ENCODE measurements at places on chromosomes 3 and 15. TPM values are rescaled to one million over a fixed set of nuclear protein-coding genes. Genes with fewer than 3 reads are reported as not detected.
A peak's percentile ranks its signal among the peaks of the same experiment; 100 is the strongest.

Gene POLG
- total RNA-seq: 24.2 TPM

- no peak for DNase-seq
Observed at GRCh38 chr3:52834871-52835501, at the start of gene MUSTN1. Gene MUSTN1, minus strand, starts transcription at chr3:52835019. Its CDS starts 71 bp downstream, at chr3:52834948.

DNA sequence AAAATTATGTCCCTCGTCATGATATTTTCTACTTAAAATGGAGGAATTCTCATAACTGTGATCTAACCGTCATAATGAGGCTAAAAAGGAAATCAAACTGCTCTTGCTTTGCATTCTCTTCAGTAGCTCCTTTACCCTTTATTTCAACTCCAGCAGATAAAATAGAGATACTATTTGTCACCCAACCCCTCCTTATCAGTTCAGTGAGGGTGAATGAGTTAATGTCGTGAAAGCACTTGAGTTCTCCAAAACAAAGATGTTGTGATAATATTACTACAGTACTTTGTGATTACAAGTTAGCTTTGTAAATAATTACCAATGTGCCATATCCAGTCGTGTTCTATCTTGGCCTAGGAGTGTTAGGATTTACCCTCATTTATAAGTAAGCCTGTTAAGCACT lies 63.4 kb upstream of the ANKRD28 start:
- no peak for DNase-seq

GRCh38 chr3:182261041-182261440 lies 532.3 kb upstream of the ATP11B start:
- DNase-seq: no peak

DNA sequence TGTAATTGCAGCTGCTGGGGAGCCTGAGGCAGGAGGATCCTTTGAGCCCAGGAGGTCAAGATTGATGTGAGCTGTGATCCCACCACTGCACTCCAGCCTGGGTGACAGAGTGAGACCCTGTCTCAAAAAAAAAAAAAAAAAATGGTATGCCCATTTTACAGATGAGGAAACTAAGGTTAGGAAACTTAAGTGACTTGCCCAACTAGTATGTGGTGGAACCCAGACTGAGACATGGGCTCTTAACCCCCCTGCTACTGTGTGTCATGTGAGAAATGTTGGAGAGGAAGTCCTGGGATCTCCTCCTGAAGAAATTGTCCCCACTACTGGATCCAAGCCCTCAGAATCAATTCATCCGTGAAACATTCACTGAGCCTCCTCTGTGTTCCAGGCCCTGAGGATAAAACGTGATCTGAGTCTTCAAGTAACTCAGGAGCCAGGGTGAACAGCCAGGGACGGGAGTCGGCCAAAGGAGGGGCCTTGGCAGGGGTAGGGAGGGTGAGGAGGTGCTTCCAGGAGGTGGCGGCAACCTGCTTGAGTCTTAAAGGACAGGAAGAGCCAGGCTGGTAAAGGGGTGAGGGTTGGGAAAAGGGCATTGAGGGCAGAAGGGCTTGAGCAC lies 19.6 kb upstream of the RNU6-1 start:
- peak; percentile 58 for DNase-seq

- no peak for DNase-seq
Observed at GRCh38 chr3:9986230-9986725, 363 bp downstream of the EMC3 start.

Gene NR1I2
- total RNA-seq: not detected

DNA sequence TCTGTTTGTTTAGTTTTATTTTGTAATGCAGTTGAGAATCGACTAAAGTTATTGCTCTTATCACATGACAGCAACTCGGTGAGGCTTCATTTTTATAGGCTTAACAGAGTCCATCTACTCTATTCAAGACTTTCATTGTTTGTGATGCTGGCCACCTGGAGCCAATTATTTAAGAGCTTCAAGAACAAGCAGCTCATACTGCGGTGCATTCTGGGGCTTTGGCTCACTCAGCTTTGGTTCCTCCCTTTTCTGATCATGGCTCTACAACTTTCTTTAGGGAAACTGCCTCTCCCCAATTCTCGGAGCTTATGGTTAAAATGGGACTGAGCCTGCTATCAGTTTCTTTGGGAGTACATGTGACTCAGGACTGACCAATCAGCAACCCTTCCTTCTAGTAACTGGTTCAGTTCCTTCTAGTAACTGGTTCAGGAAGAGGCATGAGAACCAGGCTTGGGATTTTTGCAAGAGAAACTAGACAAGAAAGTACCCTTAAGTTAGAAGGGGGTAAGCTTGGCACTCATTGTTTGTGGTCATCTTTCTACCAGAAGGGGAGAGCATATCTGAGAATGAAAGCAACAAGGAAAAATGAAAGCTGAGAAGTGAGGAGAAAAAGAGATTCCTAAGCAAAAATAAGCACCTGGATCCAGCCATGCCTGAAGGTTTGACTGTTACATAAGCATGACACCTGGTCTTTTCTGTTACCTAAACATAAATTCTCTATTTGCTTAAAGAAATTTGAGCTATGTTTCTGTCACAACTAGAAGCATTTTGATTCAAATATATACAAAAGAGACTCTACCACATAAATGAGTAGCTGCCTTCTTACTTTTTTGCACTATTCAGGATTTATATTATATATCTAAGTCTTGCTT lies 24.1 kb upstream of the ARHGEF3 start:
- DNase-seq: no peak

Gene GOLGA8T
- total RNA-seq: not detected

Gene ROPN1
- total RNA-seq: not detected

DNA sequence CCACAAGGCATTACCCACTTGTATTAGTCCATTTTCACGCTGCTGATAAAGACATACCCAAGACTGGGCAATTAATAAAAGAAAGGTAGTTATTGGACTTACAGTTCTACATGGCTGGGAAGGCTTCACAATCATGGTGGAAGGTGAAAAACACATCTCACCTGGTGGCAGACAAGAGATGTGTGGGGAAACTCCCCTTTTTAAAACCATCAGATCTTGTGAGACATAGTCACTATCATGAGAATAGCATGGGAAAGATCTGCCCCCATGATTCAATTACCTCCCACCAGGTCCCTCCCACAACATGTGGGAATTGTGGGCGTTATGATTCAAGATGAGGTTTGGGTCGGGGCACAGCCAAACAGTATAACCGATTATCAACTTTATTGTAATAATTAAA lies 17.0 kb upstream of the CMC1 start:
- DNase-seq: no peak

Gene GLDN
- total RNA-seq: 0.74 TPM

GRCh38 chr3:40329071-40329470 lies 19.6 kb downstream of the EIF1B start:
- no peak for DNase-seq

GRCh38 chr15:33644304-33644703 lies 324.0 kb upstream of the CHRM5 start:
- DNase-seq: no peak

DNA sequence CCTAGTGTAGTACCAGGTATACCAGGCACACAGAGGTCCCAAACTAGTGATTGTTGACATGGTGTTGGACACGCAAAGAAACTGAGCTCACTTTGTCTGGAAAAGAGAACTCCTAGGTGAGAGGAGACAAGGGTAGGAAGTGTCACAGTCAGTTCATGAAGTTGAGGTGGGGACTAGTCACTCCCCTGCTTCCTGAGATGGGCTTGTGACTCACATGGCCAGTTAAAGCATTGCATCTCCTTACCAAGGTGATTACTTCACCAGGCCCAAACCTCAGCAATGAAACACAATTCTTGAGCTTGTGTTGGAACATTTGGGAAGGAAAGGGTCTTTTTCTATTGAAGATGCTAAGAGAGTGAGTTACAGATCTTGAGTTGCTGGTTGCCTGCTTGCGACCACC lies 49.2 kb upstream of the RAD18 start:
- DNase-seq: no peak

DNA sequence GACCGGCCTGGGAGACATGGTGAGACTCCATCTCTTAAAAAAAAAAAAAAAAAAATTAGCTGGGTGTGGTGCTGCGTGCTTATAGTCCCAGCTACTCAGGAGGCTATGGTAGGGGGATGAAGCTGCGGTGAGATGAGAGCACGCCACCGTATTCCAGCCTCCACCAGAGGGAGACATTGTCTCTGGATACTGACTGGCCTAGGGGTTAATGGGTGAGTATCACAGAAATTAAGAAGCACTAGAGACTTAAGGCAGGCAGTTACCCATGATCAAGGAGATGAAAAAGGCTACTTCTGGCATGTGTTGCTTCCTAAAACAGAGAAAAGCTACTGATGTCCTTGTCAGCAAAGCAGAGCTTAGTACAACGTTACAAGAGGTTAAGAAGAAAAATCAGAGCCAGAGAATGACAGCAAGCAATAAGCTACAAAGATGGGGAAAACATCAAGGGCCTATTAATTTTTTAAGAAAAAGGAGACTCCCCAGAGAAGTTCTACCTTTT lies 8.6 kb downstream of the TFRC start:
- DNase-seq: peak; percentile 71

DNA sequence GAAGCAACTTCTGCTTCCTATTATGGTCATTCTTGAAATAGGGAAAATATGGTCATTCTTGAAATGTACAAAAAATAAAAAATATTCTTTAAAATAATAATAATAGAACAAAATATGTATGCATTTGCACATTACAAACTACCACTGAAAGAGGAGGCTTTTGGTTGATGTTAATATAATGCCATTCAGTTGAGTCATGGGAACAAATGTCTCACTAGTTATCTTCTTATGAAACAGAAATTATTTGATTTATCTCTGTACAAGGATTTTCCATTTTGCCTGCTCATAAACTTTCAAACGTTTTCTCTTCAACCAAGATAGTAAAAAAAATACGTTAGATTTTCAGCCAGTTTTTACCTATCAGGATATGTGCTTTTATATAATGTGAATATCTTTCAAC lies 1662.7 kb downstream of the OTOL1 start:
- DNase-seq: no peak

DNA sequence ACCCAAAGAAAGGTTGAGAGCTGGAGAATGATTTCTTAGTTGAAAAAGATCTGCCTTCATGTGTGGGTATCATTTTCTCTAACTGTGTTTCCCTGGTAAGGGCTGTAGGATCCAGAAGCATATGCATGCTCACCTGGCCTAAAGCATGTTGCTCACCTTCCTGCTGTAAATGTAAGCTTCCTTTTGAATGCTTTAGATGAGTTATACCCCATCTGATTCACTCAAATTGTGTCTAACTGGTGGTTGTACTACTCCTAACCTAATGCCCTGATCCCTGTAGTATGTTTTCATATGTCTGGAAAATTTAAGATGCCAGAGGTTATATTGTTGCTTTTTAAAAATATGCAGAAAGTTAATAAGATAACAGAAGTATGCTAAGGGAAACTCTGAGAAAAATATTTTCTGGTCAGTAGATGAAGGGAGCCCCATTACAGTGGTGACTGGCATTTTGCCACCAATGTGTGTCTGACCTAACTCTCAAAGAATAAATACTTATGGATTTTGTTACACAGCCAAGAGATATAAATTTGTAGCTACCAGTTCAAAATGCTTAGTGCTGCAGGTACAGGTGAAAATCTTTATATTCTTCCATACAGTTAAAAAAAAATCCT lies 7.7 kb downstream of the FILIP1L start:
- peak; percentile 67 for DNase-seq

DNA sequence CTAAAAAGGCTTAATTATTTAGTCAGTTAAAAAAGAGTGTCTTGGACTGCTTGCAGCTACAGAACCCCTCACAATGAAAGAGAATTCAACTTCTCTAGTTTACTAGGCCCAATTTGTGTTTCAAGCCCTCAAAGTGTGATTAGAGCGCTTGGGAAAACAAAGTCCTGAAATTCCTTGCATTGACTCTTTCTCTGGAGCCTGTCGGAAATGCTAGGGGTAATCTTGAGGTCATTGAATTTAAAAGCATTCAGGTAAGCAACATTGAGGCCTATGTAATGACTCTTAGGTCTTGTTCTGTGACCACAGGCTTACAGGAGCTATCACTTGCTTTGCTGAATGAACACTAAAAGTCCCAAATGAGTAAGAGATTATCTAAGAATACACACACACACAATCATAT lies 186.0 kb downstream of the NLGN1 start:
- no peak for DNase-seq

- peak; percentile 100 for DNase-seq
Observed at GRCh38 chr3:197718891-197719290, 17.8 kb downstream of the RUBCN start.

GRCh38 chr3:10367506-10367905 lies 46.6 kb upstream of the SEC13 start:
- DNase-seq: no peak

DNA sequence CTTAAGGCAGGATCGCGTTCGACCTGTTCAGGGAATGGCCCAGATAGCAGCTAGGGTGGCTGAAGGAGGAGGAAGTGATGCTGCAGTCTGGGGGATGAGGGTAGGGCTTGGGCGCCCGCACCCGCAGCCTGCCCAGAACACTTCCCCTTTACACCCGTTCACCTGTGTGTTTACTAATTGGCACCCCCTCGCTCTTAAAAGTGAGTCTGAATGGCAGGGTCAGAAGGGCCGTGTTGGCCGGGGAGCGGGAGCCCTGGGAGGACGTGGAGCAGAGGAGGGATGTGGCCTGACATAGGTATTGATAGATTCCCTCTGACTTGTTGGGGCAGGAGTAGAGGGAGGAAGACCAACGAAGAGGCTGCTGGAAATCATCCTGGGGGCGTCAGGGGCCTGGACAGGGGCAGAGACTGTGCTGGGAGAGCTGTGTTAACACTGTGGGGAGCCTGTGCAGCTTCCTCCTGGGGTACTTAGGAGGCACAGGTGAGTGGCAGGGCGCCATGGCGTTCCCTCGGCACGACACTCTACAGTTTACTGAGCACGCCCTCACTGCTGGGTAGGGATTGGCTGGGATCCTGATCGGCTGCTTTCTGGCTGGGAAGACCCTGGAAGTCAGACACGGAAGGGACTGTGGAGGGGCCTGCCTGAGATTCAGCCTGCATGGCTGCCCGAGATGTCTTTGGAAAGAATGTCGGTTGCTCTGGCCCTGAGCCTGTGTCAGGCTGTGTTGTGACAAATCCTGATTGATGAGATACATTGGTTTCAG lies 51.7 kb downstream of the SLC6A6 start:
- no peak for DNase-seq

DNA sequence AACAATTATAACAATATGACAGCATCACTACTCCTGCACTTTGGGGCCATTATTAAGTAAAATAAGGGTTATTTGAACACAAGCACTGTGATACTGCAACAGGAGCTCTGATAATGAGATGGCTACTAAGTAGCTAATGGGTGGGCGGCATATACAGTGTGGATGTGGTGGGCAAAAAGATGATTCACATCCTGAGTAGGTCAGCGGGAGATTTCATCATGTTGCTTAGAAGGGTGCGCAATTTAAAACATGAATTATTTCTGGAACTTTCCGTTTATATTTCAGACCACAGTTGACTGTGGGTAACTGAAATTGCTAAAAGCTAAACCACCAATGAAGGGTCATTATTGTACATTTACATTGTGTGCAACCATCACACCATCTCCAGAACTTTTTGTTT lies 42.3 kb downstream of the FBXO22 start:
- no peak for DNase-seq

GRCh38 chr3:13588993-13589392 lies 40.1 kb downstream of the FBLN2 start:
- DNase-seq: no peak

DNA sequence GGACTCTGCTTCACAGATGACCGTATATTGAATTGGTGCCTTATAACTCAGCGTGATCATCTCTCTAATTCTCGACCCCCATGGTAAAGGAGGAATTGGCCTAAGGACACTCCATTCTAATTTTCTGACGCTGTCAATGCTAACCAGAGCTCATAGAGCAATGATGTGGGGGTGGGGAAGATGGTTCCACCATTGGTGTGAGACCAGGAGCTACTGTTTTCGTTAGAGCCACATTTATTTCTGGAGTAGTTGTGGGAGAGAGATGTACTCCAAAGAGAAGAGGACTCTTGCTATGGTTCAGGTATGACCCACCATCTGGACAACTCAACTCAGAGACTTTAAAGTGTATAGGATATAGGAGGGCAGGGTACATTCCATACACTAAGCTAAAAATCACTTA lies 16.3 kb downstream of the ZBTB38 start:
- DNase-seq: no peak

Gene GP5
- total RNA-seq: not detected

Gene PLSCR2
- total RNA-seq: not detected
